ENCODE measurements at places on chromosomes 4 and X.

GRCh38 chrX:143231492-143231891 lies 205.8 kb downstream of the SPANXN4 start:
- no peak for DNase-seq

GRCh38 chr4:188624370-188624769 lies 485.1 kb downstream of the TRIML1 start:
- no peak for DNase-seq

DNA sequence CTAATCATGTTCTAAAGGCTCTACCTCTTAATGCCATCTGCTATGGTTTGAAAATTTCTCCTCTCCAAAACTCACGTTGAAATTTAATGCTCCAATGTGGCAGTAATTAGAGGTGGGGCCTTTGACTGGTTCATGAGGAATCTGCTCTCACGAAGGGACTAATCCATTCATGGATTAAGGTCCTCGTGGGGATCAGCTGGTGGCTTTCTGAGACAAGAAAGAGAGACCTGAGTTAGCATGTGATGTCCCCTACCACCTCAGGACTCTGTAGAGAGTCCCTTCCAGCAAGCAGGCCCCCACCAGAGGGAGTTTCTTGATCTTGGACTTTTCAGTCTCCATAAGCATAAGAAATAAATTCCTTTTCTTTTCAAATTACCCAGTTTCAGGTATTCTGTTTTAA lies 65.3 kb downstream of the WDFY3 start:
- no peak for DNase-seq

DNA sequence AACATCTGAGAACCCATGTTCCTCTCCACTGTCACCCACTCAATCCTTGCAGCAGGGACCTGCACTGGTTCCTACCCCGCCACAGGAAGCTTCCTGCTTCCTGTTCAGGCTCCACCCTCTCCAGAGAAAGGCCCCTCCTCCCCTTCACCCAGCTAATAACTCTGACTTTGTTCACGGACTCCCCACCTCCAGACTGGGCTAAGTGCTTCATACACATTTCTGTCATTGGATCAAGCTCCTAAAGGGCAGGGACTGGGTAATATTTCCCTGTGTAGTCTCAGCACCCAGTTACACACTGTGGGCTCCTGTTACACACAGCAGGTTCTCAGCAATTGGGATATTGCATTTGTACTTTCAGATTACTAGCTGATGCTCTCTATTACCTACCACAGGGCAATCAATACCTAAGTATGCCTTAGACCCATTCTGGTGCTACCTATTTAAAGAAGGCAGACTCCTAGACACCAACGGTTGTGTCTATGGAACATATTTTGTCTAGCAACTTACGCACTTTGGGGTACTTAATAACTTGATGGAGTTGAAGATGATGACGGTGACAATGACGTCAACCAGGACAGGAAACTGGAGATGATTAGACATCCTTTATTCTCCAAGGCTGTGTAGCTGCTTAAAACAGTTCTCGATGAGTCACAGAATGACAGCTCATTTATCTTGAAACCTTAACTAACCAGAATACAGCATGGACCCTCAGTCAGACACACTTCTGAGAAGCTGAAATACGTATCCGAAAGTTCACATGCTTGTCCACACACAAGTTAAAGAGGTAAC lies 58.1 kb downstream of the MAML3 start:
- DNase-seq = no peak

DNA sequence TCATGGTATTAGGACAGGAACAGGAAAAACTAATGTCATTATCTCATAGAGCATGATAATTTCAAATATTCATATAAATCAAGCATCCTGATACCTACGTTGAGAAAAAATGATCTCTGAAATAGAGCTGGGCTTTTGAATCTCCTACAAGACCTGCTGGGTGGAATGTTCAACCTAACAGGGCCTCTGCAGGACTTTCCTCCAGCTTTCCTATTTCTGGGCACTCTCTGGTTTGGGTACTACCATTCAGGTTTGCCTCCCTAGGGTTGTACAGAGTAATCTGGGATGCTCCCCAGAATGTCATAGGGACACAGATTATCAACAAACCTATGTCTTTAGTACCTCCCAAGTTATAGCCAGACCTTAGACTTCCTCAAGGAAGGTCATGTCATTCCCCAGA lies 108.9 kb downstream of the CDS1 start:
- no peak for DNase-seq

DNA sequence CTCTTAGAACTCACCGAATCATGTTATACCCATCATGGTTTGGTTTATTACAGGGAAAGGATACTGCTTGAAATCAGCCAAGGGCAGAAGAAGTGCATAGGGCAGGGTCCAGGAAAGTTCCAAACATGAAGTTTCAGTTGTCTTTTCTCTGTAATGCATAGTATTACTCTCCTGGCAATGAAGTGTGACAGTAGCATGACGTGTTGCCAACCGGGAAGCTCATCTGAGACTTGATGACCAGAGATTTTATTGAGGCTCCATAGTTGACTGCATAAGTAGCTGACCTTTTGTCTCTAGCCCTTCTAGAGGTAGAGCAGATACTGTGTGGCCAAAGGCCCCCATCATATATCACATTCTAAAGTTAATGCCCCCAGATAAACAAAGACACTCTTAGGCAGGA lies 72.1 kb downstream of the BEND4 start:
- no peak for DNase-seq

DNA sequence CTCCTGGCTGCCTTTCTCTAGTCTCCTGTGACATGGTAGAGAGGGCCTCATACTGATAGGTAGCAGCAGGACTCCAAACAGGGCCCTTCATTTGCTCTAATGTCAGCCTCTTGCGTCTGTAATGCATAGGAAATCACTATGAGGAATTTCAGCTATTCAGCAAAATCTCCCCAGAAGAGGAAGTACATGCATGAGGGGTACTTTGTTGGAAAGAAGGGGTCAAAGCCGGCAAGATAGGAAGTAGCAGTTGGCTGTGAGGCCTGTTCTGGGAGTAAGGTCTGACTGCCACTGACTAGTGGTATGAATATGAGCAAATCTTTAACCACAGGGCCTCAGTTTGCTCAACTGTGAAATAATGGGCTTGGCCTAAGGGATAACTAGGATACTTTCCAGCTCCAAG lies 283.2 kb downstream of the ARHGAP10 start:
- DNase-seq = no peak

GRCh38 chrX:21778236-21778635 lies 20.3 kb upstream of the SMPX start:
- no peak for DNase-seq

GRCh38 chr4:114149-114548 lies 10.2 kb upstream of the ZNF718 start:
- DNase-seq = no peak

- DNase-seq = no peak
These were observed 76.7 kb downstream of the SLC4A4 start for GRCh38 chr4:71415491-71415890.

DNA sequence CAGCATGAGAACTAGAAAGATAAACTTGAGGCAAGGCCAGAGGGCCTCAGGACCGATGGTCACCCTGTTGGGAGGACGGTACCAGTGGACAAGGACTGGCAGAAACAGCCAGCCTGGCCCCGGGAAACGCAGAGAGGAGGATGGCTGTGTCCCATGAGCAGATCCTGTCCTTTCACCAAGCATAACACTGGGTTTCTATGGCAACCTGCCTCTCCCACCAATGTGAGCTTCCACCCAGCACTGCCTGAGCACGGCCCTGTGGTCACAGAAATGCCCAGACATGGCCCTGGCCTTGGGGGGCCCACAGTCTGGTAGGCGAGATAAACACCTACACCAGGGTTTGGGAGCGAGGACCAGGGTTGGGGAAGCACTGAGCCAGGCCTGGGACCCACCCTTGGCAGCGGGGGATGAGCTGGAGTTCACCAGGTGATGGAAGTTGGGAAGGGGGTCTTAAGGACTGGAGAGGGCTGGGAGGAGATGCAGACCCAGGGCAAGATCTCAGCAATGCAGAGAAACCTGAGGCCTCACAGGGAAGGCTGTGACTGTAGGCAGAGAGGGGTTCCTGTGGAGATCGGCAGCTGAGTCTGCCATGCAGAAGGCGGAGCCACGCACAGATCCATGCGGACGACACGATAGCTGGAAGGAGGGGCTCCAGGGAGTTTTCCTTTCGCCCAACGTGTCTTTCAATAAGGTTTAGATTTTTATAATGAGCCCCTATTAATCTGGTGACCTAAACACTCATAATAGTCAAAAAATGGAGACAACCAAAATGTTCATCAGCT lies 32.7 kb upstream of the CRMP1 start:
- DNase-seq = no peak

- no peak for DNase-seq
These were observed 74.4 kb upstream of the PRKX start for GRCh38 chrX:3787856-3788255.

DNA sequence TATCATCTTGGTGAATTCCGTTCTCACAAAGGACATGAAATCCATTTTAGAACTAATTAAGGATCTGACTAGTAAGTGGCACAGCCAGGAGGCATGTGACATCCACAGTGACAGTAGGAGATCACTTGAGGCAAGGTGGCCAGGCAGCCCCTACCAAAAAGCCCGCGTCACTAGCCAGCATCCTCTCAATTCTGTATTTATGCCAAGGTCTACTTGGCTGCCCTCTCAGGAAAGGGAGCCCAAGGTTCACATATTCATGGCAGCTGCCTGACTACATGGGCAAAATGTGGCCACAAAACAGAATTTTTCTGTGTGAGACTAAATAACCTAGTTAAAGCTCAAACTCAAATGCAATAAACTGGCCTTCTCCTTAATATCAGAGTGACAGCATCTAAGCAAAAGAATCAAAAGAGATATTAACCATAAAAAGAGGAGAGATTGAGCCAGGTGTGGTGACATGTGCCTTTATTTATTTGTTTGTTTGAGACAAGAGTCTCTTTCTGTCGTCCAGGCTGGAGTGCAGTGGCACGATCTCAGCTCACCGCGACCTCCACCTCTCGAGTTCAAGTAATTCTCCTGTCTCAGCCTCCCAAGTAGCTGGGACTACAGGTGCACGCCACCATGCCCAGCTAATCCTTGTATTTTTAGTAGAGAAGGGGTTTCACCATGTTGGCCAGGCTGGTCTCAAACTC lies 51.5 kb downstream of the SLC9A7 start:
- no peak for DNase-seq

- DNase-seq = no peak
These were observed 1067.5 kb downstream of the PCDH7 start for GRCh38 chr4:31787701-31788100.

- DNase-seq = no peak
These were observed 50.4 kb downstream of the CRMP1 start for GRCh38 chr4:5842456-5842855.

DNA sequence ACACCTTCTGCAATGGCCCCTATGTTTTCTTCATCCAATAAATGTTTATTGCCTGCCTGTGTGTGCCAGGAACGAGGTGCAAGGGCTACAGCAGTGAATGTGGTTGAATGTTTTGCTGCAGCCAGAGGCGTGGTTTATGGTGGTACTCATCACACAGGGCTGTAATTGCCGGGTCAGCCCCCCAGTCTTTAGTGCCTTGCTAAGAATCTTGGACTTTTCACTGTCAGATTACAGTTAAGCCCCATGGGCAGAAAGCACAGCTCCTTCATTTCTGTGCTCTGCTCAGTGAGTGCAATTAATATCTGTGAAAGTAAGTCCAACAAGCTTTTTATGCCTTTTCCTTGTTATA lies 67.8 kb downstream of the TAPT1 start:
- no peak for DNase-seq

DNA sequence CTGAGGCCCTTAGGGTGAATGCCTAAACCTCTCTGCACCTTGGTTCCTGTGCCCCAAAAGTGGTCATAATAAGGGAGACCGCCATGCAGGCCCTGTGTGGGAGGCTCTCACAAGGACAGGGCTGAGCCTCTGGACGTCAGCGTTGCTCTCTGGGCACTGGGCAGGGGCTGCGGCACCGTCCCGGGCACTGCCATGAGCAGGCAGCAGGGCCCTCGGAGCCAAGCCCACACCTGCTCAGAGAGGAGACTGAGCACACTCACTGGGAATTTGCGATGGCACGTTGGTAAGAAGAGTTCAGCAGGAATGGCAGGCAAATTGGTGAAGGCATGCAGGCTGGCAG lies 123.4 kb downstream of the HMX1 start:
- DNase-seq = no peak

- DNase-seq = no peak
These were observed 79.7 kb downstream of the SEL1L3 start for GRCh38 chr4:25783126-25783525.

DNA sequence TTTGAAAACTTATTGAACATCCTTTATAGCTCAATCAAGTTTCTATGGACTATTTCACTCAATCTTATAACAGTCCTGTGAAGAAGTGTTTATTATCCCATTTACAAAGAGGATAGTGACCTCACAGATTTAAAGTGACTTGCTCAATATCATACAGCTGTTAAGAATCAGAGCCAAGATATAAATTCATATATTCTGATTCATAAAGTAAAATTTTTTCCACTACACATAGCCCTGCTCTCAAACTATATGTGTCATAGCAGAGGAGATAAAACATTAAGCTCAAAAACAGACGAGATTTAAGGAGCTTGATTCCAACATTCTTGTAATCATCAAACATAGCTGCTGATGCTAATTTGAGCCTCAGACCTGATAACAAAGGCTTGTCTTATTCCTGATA lies 226.8 kb downstream of the CAMK2D start:
- DNase-seq = no peak

DNA sequence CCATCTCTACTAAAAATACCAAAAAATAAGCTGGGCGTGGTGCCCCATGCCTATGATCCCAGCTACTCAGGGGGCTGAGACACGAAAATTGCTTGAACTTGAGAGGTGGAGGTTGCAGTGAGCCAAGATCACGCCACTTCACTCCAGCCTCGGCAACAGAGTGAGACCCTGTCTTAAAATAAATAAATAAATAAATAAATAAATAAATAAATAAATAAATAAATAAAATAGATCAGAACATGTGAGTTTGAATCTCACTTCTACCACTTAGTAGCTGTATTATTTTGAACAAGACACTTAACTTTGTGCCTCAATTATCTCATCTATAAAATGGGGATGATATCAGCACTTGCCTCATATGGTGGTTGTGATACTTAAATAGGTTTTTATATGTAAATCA lies 90.2 kb downstream of the C4orf51 start:
- DNase-seq = no peak

DNA sequence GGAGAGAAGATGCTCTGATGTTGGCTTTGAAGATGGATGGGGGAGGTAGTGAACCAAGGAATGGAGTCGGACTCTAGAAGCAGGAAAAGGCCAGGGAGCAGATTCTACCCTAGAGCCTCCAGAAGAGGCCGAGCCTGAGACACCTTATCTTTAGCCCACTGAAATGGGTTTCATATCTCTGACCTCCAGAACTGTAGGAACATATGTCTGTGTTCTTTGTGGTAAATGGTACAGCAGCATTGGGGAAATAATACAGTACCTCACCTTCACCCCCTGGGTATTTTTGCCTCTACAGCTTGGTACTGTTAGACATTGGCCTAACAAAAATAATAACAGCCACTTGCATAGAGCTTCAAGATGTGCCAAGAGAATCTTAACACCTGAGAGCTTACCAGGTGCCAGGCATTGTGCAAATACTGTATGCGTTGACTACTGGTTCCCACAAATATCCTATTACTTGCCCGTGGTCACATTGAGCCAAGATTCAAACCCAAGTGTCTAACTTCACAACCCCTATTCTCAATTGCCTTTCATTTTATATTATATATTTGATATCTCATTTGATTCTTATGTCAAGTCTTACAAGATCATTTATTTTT lies 57.0 kb upstream of the PGM2 start:
- no peak for DNase-seq

- peak; percentile 7 for DNase-seq
These were observed 28.1 kb upstream of the RASL11B start for GRCh38 chr4:52833941-52834525.
